ENCODE measurements at places on chromosomes 6 and 20. TPM values are rescaled to one million over a fixed set of nuclear protein-coding genes. Genes with fewer than 3 reads are reported as not detected.

DNA sequence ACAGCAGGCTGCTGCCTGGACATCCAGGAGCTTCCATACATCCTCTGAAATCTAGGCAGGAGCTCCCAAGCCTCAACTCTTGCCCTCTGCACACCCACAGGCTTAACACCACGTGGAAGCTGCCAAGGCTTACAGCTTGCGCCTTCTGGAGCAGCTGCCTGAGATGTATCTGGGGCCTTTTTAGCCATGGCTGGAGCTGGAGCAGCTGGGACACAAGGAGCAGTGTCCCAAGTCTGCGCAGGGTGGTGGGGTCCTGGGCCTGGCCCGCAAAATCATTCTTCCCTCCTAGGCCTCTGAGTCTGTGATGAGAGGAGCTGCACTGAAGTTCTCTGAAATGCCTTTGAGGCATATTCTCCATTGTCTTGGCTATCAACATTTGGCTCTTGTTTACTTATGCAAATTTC lies 255.0 kb downstream of the DLL1 start:
- no peak overlapping the region for H3K27ac ChIP-seq
- H3K4me3 ChIP-seq: no peak overlapping the region
- H3K27me3 ChIP-seq: no peaks in the 10 kb centered on the region
- no peak for DNase-seq
- no peaks in the 10 kb centered on the region for H3K4me1 ChIP-seq

- H3K4me1 ChIP-seq: no peaks in the 10 kb centered on the region
- no peak overlapping the region for H3K27ac ChIP-seq
- no peaks in the 10 kb centered on the region for H3K36me3 ChIP-seq
- DNase-seq: no peak
These were observed 161.2 kb downstream of the EYA2 start for GRCh38 chr20:47055699-47056369.

GRCh38 chr6:107488174-107488874 lies 1.6 kb upstream of the SOBP start:
- H3K4me1 ChIP-seq: peaks cover 28% of the 10 kb centered on the region
- no peak for DNase-seq
- no peaks in the 10 kb centered on the region for H3K36me3 ChIP-seq
- no peak overlapping the region for H3K27ac ChIP-seq
- peaks cover 58% of the 10 kb centered on the region for H3K27me3 ChIP-seq

DNA sequence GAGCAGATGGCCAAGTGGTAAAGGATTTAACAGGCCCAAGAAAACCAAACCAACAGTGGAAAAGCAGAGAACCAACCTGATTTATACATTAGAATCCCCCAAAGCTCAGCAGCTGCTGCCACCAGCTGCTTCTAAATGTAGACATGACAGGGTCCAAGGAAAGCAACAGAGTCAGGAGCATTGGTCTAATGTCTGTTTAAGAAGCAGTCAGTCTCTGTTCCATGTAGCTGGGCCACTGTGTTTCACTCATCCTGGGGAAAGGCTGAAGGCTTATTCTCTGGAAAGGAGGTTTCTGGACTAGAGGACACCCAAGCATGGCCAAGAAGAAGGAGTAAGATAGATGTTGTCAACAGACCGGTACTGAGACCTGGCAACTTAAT lies 75.4 kb downstream of the TMEM244 start:
- peaks cover 11% of the 10 kb centered on the region for H3K4me1 ChIP-seq
- H3K36me3 ChIP-seq: no peaks in the 10 kb centered on the region
- no peak for DNase-seq
- H3K27me3 ChIP-seq: no peaks in the 10 kb centered on the region
- no peak overlapping the region for H3K4me3 ChIP-seq

SRF gene
- total RNA-seq: 37.8 TPM

Measured in SJSA1 (cell line).